ENCODE measurements at places on chromosomes 3 and 15.

DNA sequence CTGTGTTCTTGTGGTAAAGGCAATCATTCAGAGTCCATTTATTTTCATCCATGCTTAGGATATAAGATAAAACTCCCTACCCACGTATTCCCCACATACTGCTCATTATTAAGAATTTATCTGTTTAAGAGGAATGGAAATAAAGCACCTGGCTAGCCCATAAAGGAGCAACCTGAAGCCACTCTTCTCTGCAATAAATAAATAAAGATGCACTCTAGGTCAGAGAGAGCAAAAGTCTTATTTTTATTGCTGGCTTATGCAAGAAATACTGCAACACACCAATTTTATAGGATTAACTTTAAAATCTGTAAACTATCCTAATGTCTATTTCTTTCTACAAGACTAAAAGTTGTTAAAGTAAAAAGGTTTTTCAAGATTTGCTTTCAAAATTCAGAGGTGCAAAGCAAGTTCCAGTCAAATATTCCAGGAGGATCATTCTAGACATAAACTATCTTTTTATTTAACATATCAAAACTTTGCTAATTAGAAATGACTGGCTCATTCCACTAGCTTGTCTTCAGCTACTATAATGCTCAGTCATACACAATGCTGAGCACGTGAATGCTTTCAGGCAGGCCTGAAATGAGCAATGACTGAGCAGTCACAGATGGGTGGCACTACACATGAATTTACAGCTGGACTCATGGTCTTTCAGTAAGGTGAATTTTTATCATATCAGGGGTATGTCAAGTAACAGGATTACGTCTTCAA is 7.1 kb downstream of the TJP1 start:
- DNase-seq = no peak

GRCh38 chr3:124351430-124352148 is 359.7 kb upstream of the ROPN1 start:
- DNase-seq = no peak

DNA sequence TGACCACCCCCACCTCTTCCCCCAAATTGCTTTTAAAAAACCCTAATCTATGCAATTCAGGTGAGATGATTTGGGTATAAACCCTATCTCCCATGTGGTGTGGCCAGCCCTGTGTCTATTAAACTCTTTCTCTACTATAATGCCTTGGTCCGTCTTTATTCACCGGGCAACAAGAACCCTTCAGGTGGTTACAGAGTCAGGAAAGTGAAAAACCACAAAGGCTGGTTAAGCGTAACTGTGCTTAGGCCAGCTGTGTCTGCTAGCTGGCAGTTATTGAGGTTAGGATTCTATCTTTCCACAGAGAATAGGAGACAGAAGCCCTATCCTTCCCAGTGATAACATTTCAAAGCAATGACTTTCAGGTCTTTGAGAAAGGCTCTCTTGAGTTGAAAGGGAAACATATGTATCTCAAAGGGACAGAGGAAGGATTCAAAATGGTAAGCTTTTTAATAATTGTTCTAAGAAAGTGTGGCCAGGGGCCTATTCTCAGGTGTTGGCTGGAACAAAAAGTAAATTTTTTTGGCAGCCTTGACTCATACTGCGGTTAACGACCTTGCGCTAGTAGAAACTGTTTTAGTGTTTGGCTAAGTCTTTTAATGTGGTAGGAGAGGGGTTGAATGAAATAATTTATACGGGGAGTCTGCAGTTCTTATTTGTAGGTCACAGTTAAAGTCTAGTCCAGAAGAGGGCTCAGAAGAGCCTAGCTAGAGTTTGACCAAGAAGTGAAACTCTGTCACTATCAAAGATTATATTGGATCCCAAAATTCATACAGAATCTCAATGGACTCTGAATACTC is 89.0 kb downstream of the NPAP1 start:
- DNase-seq = no peak

DNA sequence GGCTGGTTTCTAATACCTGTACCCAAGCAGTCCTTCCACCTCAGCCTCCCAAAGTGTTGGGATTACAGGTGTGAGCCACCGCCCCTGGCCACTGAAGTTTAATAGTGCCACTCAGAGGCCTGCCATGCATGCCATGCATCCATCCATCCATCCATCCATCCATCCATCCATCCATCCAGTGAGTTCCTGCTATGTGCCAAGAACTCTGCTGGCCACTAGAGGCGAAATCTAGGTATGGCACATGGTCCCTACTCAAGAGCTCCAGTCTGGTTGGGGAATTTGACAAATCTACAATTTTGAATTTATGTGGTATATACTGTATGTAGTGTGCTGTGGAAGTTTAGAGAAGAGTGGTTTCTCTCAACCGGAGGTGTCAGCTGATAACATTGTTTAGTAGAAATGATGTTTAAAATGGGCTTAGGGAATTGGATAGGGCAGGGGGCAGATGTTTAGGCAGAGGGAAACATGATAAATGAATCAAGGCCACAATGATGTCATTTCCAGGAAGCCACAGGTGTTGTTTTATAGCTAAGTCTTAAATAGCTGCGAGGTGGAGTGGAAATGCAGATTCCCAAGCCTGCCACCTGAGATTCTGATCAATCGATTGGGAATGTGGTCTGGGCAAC is 384.4 kb upstream of the C2CD4B start:
- no peak for DNase-seq

DNA sequence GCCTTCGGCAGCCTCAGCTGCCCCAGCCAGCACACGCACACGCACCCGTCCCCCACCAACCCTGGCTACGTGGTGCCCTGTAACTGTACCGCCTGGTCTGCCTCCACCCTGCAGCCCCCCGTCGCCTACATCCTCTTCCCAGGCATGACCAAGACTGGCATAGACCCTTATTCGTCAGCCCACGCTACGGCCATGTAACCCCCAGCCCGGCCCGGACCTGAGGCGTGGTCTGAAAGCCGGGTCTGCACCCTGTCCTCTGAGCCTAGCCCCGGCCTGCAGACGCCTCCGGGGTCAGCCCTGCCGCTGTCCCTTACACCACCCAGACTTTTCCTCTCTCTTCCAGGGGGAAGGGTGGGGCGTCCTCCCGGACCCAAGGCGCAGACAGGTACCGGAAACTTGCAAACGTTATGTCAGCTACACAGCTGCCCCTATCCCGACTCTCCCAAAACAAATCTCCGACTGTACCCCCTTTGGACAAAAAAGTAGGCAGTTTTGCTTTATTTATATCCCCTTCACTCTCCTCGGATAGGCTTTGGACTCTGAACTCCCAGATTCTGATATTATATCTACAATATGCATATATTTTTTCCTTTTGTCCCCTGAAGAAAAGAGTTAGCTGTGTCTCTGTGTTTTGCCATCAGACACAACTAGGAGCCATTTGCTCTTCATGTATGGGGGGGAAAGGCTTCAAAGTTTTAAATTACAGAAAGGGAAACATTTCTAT is 1.4 kb downstream of the SOX14 start:
- DNase-seq = no peak

GRCh38 chr3:16382845-16383244 is 117.8 kb downstream of the OXNAD1 start:
- DNase-seq = no peak

GRCh38 chr15:31268911-31269784 is 57.5 kb upstream of the KLF13 start:
- DNase-seq = no peak

GRCh38 chr3:42640771-42641370 is 12.6 kb upstream of the ZBTB47 start:
- no peak for DNase-seq

DNA sequence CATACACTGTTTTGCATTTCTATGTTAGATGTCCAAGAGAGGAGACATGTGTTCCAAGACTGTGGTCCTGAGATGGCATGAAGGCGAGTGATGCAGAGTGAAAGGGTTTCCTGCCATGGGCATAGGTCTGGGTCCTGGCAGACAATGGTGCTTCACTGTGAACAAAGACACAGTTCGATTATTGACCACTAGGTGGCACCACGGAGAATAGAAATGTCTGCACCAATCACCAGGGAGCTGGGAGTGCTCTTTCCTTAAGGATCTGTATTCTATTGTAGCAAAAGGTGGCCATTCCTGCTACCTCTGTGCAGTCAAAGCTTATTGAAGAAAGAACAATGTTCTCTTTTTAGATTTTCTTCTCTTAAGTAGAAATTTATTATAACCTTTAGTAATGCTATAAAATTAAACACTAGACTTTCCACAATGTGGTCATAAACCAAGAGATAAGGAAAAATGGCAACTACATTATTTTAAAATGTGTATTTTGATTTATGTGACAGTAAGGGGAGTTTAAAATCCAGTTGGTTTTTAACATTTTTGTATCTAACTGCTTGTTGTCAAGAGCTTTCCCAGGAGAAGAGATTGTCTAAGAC is 88.7 kb downstream of the GABRG3 start:
- DNase-seq = peak; percentile 17

DNA sequence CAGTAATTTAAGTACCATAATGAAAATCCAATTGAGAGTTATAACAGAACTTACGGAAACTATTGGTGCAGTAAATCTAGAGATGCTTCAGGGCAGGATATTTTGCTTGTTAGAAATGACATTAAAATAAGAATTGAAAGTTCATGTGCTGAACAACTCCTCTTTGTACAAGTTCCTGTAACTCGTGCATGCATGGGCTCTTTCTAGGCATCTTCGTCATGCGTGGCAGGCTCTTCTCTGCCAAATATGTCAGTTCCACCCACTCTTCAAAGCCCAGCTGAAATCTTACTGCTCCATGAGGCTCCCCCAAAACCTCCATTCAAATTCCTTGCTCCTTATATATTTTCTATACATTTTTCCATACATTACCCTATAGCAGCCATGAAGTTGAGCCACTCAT is 48.7 kb downstream of the FBN1 start:
- no peak for DNase-seq

- DNase-seq = no peak
These were observed 11.2 kb downstream of the SEC13 start for GRCh38 chr3:10309736-10310135.

Measured in NCI-H1417 treated with DMSO at 0.1 percent for 48 hours (cell line).